ENCODE measurements at places on chromosomes 11 and 22. TPM values are rescaled to one million over a fixed set of nuclear protein-coding genes. Genes with fewer than 3 reads are reported as not detected.

GRCh38 chr22:32615874-32616564 lies 141.4 kb downstream of the FBXO7 start:
- no peak overlapping the region for H3K27ac ChIP-seq
- H3K4me3 ChIP-seq, result no peak overlapping the region
- DNase-seq, result no peak
- H3K36me3 ChIP-seq, result no peaks in the 10 kb centered on the region

DNA sequence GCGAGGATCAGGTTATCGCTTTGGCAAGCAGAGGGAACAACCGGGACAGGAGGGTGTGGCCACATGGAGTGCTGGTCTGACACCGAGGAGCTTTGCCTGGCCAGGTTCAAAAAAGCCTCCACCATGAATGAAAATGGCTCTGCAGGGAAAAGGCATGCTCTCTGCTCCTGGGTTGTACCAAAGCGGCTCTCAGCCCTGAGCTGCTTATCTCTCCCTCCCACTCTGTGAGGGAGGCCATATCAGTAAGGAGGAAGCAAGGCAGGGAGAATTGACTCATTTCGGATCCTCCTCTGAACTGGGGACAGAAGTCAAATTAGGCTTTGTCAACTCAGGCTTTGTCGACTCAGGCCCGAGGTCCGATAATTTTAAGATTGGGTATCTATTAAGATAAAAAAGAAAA lies 82.9 kb upstream of the CRTAM start:
- no peak for DNase-seq
- no peak overlapping the region for H3K4me3 ChIP-seq
- H3K36me3 ChIP-seq, result no peaks in the 10 kb centered on the region
- no peaks in the 10 kb centered on the region for H3K4me1 ChIP-seq

GRCh38 chr11:15048616-15049015 lies 24.8 kb upstream of the CALCB start:
- H3K27me3 ChIP-seq, result no peaks in the 10 kb centered on the region
- no peak overlapping the region for H3K27ac ChIP-seq
- DNase-seq, result no peak
- no peaks in the 10 kb centered on the region for H3K36me3 ChIP-seq

GRCh38 chr11:57639321-57640067 lies 10.2 kb downstream of the YPEL4 start:
- no peak overlapping the region for H3K27ac ChIP-seq
- H3K4me3 ChIP-seq, result peak overlapping the region; percentile 86
- H3K36me3 ChIP-seq, result no peaks in the 10 kb centered on the region
- no peak for DNase-seq
- no peaks in the 10 kb centered on the region for H3K27me3 ChIP-seq

SLC16A8 gene
- not detected for total RNA-seq

GRCh38 chr11:90650153-90650552 lies 427.3 kb upstream of the CHORDC1 start:
- DNase-seq, result no peak
- H3K4me3 ChIP-seq, result no peak overlapping the region
- no peaks in the 10 kb centered on the region for H3K27me3 ChIP-seq
- no peak overlapping the region for H3K27ac ChIP-seq
- H3K4me1 ChIP-seq, result no peaks in the 10 kb centered on the region

MUC5AC gene
- 0.11 TPM for total RNA-seq

MMP26 gene
- total RNA-seq, result not detected

GRCh38 chr11:44167046-44167445 lies 71.6 kb downstream of the EXT2 start:
- no peaks in the 10 kb centered on the region for H3K27me3 ChIP-seq
- H3K36me3 ChIP-seq, result no peaks in the 10 kb centered on the region
- no peak overlapping the region for H3K4me3 ChIP-seq
- H3K4me1 ChIP-seq, result no peaks in the 10 kb centered on the region
- H3K27ac ChIP-seq, result no peak overlapping the region
- no peak for DNase-seq

DNA sequence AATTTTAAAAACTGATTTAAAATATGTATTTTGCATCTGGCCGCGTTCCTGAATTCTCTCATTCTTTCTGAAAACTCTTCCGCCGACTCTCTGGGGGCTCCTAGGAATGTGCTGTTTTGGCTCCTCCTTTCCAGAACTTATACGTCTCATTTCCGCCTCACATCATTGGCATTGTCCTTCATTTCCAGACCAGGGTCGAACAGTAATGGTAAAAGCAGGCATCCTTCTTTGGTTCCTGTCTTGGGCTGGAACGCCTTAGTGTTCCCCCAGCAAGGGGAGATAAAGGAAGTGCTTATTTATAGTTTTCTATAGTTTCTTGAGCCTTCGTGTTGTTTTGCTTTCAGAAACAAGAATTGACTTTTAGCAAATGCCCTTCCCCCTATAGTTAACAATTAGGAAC lies 10.9 kb upstream of the TNNT3 start:
- H3K4me1 ChIP-seq, result peaks cover 12% of the 10 kb centered on the region
- DNase-seq, result no peak
- peak overlapping the region; percentile 24 for H3K27ac ChIP-seq

- peaks cover 12% of the 10 kb centered on the region for H3K27me3 ChIP-seq
- peaks cover 14% of the 10 kb centered on the region for H3K4me1 ChIP-seq
- no peak overlapping the region for H3K4me3 ChIP-seq
- no peak overlapping the region for H3K27ac ChIP-seq
These were observed 2.9 kb upstream of the SHANK2 start for GRCh38 chr11:71255323-71255722.

- no peak overlapping the region for H3K4me3 ChIP-seq
- H3K4me1 ChIP-seq, result no peaks in the 10 kb centered on the region
- no peak for DNase-seq
- no peaks in the 10 kb centered on the region for H3K36me3 ChIP-seq
These were observed 378.4 kb upstream of the CHORDC1 start for GRCh38 chr11:90601261-90601660.

DNA sequence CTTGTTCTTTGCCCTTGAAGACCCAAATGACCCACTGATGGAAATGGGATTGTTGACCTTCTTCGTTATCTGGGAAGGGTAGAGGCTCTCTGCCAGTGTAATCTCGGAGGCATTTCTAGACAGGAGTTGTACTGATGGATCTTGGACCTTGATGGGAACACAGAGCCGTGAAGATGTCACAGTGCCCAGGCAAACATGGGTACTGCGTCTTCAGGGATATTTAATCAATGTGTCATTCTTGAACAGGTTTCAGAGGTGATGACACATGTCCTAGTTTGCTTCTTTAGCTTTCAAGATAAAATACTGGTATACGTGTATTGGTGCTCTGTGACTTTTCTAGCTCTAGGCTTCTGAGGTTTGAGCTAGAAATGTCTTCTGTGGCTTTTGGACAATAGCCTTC lies 6.2 kb downstream of the LDLRAD3 start:
- H3K4me3 ChIP-seq, result no peak overlapping the region
- no peaks in the 10 kb centered on the region for H3K36me3 ChIP-seq
- no peaks in the 10 kb centered on the region for H3K4me1 ChIP-seq
- H3K27me3 ChIP-seq, result no peaks in the 10 kb centered on the region
- DNase-seq, result no peak

DNA sequence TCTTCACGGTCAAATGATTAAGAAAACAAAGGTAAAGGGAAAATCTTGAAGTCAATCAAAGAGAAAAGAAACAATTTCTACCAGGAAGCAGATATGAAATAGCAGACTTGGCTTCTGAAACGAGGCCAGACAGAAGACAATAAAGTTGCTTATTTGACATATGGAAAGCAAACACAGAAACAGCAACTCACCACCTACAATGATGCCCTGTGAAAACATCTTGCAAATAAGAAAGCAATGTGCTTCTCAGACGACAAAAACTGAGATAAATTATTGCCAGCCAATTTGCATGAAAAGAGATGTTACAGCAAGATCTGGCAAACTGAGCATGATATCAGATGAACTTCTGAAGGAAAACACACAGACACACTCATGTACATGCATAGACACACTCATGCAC lies 45.9 kb upstream of the CTSC start:
- DNase-seq, result no peak
- H3K27me3 ChIP-seq, result no peaks in the 10 kb centered on the region
- no peaks in the 10 kb centered on the region for H3K36me3 ChIP-seq
- H3K27ac ChIP-seq, result no peak overlapping the region

GRCh38 chr11:111933872-111934271 lies 3.3 kb upstream of the DIXDC1 start:
- no peak overlapping the region for H3K27ac ChIP-seq
- no peaks in the 10 kb centered on the region for H3K36me3 ChIP-seq
- H3K4me3 ChIP-seq, result no peak overlapping the region
- H3K4me1 ChIP-seq, result peaks cover 6% of the 10 kb centered on the region

HBG2 gene
- not detected for total RNA-seq

DNA sequence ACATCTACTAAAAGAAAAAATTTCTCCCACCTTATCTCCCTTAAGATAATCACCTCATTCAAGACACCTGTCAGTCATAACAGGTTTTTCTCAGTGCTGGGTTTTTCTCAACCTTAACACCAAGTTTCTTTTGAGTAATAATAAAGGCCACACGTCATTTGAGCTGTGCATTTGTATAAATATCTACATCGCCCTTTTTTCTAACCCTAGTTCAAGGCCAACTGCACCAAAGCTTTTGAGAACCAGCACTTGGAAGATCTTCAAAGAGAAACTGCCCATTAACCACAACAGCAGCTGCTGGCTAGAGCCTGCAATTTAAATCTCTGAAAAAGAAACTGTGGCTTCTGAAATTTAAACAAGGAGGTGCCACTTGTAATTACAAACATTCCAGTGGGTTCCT lies 6.9 kb downstream of the CADM1 start:
- no peaks in the 10 kb centered on the region for H3K27me3 ChIP-seq
- H3K36me3 ChIP-seq, result no peaks in the 10 kb centered on the region
- DNase-seq, result no peak
- no peak overlapping the region for H3K4me3 ChIP-seq

GRCh38 chr11:64334764-64335735 lies 5.0 kb upstream of the CCDC88B start:
- no peak overlapping the region for H3K4me3 ChIP-seq
- H3K27ac ChIP-seq, result no peak overlapping the region
- no peaks in the 10 kb centered on the region for H3K27me3 ChIP-seq
- H3K4me1 ChIP-seq, result no peaks in the 10 kb centered on the region
- no peaks in the 10 kb centered on the region for H3K36me3 ChIP-seq
- no peak for DNase-seq

DNA sequence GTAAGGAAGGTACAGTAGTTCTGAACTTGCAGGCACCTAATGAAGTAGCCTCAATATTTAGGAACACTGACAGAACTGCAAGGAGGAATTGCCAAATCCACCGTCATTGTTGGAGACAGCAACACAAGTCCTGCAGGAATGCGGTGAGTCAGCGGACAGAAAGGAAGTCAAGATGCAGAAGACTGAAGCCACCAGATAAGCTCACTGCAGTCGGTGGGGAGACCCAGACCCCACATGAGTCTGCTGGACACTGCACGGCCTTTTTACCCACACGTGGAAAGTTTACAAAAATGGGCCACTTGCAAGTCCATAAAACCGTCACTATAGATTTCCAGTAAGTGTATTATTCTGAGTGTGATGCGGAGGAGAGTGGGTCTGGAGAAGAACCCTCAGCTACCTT lies 1471.6 kb downstream of the TBC1D22A start:
- H3K4me1 ChIP-seq, result no peaks in the 10 kb centered on the region
- DNase-seq, result no peak
- no peak overlapping the region for H3K4me3 ChIP-seq
- H3K27ac ChIP-seq, result no peak overlapping the region

GRCh38 chr11:86070142-86071056 lies 1.5 kb upstream of the PICALM start:
- H3K4me3 ChIP-seq, result no peak overlapping the region
- no peaks in the 10 kb centered on the region for H3K27me3 ChIP-seq

- no peaks in the 10 kb centered on the region for H3K27me3 ChIP-seq
- peaks cover 51% of the 10 kb centered on the region for H3K36me3 ChIP-seq
These were observed 103.2 kb downstream of the ETS1 start for GRCh38 chr11:128484172-128484571.
